ENCODE measurements at places on chromosomes 12 and 14.

DNA sequence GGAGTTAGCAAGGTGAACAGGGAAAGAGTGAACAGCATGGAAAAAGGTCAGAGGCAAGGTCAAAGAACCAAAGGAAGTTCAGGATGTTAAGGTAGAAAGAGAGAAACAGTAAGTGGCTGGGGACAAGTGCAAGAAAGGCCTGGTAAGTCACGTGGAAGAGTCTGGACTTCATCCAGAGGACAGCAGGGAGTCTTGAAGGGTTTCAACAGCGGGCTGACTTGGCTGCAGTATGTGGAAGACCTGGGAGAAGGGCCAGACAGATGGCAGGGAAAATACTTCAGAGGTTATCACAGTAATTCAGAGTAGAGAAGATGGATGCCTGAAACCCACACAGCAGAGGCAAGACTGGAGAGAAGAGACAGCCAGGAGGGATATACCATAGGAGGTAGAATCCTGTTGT lies 34.0 kb downstream of the CIT start:
- DNase-seq: no peak

DNA sequence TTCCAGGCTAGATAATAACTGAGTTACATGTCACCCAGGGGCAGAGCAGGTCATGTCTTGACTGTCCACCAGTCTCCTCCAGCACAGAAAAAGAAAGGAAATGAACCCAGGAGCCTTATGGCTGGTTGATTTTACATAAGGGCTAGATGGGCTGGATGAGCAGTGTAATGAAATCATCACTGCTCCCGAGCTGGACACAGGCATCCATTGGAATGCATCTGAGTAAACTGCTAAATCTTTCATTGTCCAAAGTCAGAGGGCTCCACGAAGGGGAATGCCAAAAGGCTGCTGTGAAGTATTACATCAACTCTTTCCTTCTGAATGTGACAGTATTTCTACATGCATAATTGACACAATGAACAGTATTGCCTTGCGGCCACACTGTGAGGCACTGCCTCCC lies 30.1 kb upstream of the TSPAN11 start:
- no peak for DNase-seq

- DNase-seq: no peak
Observed at GRCh38 chr12:62435303-62436163, 31.1 kb upstream of the MON2 start.

DNA sequence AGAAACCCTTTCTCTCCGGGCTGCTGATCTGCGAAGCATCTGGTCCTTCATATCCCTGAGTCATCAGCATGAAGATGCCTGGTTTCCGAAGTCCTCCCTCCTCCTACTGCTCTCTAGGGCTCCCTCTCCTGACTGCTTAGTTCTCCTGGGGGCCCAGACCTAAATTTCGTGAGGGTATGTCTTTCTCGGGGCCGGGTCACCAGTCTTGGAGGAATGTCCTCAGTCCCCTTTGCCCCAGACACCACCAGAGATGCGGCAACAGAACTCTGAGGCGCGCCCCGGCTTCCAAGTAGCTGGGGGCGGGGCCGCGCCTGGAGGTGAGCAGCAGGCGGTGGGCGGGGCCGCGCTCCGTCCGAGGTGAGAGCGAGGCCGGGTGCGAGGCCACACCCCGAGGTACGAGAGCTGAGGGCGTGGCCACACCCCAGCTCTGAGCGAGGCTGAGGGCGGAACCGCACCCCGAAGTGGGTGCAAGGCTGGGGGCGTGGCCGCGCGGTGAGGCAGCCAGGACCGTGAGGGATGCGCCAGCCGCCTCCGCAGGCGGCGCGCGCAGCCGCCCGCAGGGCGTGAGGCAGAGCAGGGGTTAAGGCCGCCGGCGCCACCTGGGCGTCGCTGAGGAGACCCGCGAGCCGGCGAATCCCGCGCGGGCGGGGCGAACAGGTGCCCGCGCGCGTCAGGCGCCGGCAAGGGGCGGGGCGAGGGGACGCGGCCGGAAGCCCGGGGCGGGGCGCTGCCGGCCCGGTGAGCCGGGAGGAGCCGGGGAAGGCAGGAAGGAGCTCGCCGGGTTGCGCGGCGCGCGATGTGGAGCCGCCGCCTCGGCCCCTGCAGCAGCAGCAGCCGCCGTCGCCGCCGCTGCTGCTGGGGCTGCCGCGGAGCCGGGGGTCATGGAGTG lies at the start of gene BICDL1:
BICDL1 (plus strand) TSS at position 765 of the 889 bp plus-strand sequence. CDS start 633 bp downstream, outside the sequence.
- peak; percentile 97 for DNase-seq

DNA sequence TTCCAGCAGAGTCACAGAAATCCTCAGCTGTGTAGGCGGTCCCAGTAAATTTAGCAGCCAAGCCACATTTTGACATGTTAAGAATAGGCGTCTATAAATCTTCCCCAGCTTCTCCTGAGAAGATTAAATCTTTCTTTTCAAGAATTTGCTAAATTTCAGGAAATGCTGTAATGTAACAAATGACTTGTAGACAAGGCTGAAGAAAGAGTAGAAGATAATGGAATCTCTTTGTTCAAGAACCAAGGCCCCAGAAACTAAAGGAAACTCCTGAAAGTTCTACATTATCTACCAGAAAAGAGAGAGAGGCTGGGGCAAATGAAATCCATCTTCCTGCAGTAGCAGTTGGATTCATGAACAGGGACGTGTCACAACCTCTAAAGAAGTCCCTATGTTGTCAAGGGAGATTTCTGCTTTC lies 760.3 kb downstream of the NOVA1 start:
- DNase-seq: no peak

- no peak for DNase-seq
Observed at GRCh38 chr12:40446385-40446784, 221.6 kb downstream of the LRRK2 start.

- no peak for DNase-seq
Observed at GRCh38 chr14:57482120-57482519, 11.5 kb downstream of the CCDC198 start.

- DNase-seq: no peak
Observed at GRCh38 chr12:120468325-120468820, 1.2 kb downstream of the SRSF9 start.

- DNase-seq: no peak
Observed at GRCh38 chr12:106010741-106011140, 128.0 kb downstream of the NUAK1 start.

DNA sequence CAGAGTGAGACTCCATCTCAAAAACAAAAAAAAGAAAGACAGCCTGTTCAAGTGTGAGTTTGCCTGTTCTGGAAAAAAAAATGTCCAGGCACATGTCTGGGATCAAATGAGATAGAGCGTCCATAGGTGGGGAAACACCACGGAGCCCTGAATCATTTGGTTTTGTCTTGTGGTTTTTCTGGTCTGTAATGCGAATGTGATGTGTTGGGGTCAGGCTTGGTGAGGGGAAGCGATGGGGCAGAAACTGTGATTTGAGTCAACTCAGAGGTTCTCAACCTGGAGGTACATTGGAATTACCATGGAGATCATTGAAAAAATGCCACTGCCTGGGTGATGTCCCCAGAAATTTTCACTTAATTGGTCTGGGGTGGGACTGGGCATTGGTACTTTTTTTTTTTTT lies 183.9 kb upstream of the PWP1 start:
- DNase-seq: no peak

GRCh38 chr14:105030836-105031396 lies 10.0 kb upstream of the CDCA4 start:
- DNase-seq: no peak

DNA sequence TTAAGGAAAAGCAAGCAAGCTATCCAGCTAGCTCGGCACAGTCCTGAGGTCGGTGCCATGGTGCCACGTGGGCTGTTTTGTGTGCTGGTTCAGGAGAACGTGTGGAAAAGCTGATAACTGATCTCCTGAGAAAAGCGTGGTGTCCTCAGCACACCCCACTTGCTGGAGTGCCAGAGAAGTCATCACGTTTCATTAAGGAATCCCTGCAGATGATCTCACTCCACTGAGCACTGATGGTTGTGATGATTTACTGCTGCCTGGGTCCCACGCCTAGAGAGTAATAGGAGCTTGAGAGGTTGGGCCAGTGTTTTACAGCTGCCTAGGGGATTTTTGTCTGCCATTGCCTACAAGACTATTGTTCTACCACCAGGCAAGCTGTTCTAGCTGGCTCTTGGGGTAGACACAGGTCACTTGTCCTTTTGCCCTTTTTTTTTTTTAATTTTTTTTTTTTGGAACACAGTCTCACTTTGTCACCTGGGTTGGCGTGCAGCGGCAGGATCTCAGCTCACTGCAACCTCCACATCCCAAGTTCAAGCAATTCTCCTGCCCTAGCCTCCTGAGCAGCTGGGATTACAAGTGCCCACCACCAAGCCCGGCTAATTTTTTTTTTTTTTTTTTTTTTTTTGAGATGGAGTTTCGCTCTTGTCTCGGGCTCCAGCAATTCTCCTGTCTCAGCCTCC lies 42.3 kb upstream of the EVL start:
- DNase-seq: no peak

GRCh38 chr12:76313299-76313698 lies 34.9 kb downstream of the BBS10 start:
- no peak for DNase-seq

DNA sequence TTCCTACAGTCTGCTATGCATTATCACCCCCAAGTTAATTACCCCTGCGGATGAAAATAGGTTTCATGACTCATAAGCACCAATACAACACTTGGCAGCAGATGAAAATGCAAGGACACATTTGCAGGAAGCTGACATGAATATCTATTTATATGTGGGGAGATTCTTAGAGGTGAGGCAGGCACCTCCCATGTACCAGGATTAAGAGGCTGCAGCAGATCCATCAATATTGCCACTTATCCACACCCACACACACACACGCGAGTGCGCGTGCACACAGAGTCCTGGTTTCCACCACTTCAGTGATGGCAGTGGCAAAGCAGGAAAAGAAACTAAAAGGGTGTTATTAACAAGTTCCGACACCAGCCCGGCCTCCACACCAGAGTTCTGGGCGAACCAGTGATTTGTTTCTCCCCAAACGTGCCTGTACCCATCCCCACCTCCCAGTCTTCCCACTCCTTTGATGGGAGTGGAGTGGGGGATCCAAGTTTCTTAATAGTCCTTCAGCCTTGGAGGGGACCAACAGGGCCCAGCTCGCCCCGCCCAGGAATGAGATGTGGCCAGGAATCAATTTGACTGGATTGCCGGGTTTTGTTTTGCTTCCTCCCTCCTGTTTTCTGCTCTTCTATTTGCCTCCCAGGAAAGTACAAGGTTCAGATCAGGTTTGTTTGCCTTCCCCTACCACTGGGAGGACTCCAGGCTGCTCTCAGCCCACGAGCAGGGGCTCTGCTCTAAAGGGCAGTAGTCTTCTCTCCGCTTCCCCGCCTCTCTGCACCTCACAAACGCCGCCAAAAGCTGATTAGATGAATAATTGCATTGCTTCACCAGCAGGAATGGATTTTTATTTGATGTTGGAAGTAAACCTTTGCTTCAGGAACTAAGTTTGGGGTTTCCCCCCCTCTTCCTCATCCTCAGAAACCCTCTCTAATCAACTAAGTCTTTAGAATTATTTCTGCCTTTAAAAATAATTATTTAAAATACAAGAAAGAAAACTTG lies 5.2 kb downstream of the IRF2BPL start:
- DNase-seq: no peak

DNA sequence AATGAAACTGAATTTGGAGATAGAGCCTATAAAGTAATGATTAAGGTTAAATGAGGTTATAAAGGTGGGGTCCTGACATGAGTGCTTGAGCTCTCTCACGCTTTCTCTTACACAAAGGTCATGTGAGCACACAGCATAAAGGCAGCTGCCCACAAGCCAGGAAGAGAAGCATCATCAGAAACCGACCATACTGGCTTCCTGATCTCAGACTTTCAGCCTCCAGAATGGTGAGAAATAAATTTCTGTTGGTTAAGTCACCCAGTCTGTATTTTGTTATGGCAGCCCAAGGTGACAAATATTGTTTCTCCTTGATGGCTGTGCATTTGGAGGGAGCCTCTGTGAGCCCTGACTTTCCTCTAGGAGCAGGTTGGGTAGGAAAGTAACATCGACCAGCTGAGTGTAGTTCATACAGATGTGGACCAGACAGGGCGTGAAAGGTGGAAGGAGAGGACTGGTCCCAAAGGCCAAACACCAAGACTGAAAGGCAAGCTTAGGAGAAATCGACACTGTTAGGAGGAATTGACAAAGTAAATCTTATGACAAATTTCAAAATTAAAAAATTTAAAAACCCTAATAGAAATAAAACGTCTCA lies 97.6 kb upstream of the SLC38A2 start:
- DNase-seq: peak; percentile 8

DNA sequence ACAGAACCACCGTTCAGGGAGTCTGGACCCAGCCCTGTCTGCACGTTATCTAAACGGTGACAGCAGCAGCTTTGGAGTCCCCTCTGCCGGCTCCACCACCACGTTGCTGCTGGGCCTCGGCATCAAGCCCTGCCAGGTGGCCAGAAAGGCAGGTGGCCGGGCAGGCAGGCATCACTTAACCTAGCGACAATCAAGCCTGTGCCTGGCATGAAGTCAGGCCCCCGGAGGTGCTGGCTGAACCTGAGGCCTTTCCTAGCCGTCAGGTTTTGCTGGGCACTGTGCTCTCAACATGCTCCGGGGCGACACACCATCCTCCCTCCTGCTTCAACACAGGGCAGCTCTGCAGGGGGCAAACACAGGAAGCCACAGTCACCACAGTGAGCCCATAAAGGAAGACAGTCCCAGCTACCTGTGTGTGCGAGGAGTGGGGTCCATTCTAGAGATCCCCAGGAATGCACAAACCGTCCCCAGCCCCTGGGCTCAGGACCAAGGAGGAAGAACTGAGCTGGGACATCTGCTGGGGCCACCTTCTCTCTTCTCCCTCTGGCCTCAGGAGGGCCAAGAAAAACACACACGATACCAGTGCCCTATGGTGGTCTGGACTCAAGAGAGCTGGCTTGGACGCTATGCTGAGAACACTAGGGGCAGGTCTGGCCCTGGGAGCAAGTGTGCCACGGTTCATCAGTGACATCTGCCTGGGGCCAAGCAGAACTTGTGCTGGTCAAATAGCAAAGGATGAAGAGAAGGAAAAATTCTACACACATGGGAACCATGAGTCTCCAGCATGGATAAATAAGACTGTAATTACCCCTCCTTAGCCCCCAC lies 44.7 kb downstream of the CCDC88C start:
- no peak for DNase-seq

DNA sequence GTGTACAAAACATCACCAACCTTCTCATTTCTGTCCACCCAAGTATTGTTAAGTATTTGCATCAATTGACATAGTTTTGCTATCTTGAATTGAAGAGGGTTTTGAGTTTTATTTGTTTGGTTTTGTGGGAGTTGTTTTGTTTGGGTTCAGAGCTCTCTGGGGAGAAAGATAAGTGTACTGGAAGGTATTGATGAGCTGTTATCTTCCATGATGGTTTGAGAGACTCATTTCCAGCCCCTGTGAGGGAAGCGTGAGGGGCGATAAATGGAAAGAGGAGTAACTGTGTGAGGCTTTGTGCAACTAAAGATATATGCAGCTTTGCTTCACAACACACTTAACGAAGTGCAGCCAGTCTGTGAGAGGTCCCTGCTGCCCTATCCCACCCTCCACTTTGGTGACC lies 15.7 kb upstream of the CIPC start:
- DNase-seq: no peak

All from activated CD8-positive, alpha-beta memory T cell treated with anti-CD3 and anti-CD28 coated beads for 4 hours (primary cell).